AG09309 (cell line): ENCODE measurements at places on chromosomes 2 and 18.

- DNase-seq: no peak
Measured at GRCh38 chr2:101794141-101794540, 96.6 kb downstream of the MAP4K4 start.

GRCh38 chr2:170462433-170463205 is 252.5 kb upstream of the SP5 start:
- no peak for DNase-seq

GRCh38 chr18:40577239-40577980 is 1377.6 kb upstream of the PIK3C3 start:
- DNase-seq: no peak

- DNase-seq: peak; percentile 24
Measured at GRCh38 chr2:234335661-234336228, 161.1 kb downstream of the ARL4C start.

DNA sequence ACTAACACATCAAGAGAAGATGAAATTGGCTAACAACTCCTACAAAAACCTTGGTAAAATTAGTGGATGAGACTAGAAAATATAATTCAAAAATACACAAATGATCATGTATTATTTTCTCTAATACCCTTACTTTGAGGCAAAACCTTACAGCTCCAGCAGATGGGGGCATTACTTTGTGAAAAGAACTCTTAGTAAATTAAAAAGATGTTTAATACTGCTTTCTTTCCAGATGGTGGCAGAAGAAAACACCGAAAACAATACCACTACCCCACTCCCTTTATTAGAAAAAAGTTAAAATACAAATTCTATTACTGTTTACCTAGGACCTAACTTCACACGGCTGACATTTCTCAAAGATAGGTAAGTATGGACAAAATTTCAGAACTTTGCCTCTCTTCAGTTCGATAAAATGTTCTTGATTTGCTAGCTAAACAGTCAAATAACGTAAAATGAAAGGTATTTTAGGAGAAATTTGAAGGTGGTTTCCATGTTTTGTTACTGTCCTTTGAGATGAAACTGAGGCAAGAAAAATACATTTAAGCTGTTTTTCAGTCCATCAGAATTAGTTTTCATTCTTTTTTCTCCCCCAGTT is 30.6 kb downstream of the ORC4 start:
- peak; percentile 31 for DNase-seq

DNA sequence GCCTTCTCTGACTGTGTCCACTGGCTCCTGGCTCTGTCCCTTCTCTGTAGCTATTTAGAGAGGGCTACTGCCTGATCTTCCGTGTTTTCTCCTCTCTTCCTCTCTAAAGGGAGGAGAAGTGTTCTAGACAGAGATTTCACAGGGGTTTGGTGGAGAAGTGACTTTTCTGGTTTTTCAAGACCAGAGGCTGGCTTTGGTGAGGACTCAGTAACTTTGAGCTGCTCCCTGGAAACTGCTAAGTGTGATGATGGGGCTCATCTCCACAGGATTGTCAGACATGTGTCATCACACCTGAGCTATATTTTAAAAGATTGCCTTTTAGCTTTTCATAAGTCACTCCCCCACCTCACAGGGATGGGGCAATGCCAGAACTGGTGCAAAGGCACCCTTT is 6.2 kb downstream of the MAL start:
- no peak for DNase-seq

DNA sequence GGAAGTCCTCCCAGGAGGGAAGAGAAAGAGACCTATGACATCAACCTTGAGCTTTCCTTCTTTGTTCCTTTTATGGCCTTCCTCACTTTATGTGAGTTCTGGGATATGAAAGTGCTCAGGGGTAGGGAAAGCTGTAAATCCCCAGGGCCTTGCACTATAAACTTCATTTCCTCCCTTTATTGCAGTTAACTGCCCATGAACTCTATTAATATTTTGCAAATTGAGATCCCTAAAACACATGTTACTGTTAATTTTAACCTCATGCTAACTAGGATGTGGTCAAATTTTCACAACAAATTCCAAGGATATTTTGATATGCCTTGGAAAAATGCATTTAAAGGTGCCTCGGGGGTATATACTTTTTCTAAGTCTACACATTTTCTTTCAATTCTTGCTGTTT is 359.9 kb downstream of the OSR1 start:
- no peak for DNase-seq

- DNase-seq: peak; percentile 61
Measured at GRCh38 chr2:112768432-112768831, 4.0 kb upstream of the CKAP2L start.
